IPS DF 6.9 (cell line): ENCODE measurements at places on chromosomes 3 and 15.

GRCh38 chr3:71725271-71725991, at the start of gene EIF4E3:
EIF4E3 (minus strand) TSS chr3:71725402; CDS start chr3:71725367, 35 bp downstream.
- no peak within 1 kb of the TSS for H3K27ac ChIP-seq
- DNase-seq = no peak
- H3K4me1 ChIP-seq = peaks cover 4% of the 10 kb centered on the region; the same call in 1 of the 2 replicates
- H3K4me3 ChIP-seq = peak within 1 kb of the TSS; percentile 88
- H3K27me3 ChIP-seq = peaks cover 6% of the 10 kb centered on the region; the same call in 1 of the 2 replicates

DNA sequence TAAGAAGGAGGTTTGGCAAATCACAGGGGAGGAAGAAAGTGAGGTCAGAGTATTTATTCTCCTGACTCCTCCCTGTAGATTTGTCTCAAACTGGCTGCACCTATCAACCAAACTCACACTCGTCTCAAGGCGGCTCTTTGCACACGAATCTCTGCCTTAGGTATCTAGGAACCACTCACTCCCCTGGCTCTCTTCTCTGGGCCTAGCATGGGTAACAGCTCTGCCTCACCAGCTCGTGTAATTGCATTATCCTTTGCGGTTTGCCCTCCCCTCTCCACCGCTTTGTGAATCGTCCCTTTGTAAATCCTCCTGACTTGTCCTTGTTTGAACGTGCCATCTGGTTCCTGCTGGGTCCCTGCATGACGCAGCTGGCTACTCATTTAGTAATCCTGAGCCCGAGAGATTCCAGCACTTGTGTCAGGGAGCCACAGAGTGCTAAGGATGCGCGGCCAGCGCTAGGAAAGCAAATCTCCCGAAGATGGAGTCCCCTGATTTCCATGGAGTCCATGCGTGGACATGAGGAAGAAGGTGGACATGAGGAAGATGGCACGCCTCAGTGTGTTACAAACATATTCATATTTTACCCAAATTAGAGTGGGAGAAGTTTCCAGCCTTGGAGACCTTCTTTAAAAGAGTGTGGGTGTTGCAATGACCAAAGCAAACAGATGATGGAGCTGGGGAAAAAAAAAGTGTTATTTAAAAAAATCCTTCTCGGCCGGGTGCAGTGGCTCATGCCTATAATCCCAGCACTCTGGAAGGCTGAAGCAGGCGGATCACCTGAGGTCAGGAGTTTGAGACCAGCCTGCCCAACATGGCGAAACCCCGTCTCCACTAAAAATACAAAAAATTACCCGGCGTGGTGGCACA, 26.7 kb downstream of the NRROS start:
- H3K4me1 ChIP-seq = 0 out of 2 replicates have a peak, but pooled peaks cover 1% of the 10 kb centered on the region
- no peak overlapping the region for H3K4me3 ChIP-seq
- no peaks in the 10 kb centered on the region for H3K36me3 ChIP-seq
- no peaks in the 10 kb centered on the region for H3K27me3 ChIP-seq

- no peaks in the 10 kb centered on the region for H3K27me3 ChIP-seq
- peaks cover 2% of the 10 kb centered on the region; the same call in 1 of the 2 replicates for H3K4me1 ChIP-seq
- no peak for DNase-seq
- no peak overlapping the region for H3K4me3 ChIP-seq
Observed at GRCh38 chr3:41041899-41042298, 157.4 kb upstream of the CTNNB1 start.

GRCh38 chr3:183613366-183614285, 21.8 kb upstream of the KLHL24 start:
- no peak overlapping the region for H3K27ac ChIP-seq
- 0 out of 2 replicates have a peak, but pooled peaks cover 1% of the 10 kb centered on the region for H3K4me1 ChIP-seq
- DNase-seq = no peak
- H3K4me3 ChIP-seq = no peak overlapping the region

DNA sequence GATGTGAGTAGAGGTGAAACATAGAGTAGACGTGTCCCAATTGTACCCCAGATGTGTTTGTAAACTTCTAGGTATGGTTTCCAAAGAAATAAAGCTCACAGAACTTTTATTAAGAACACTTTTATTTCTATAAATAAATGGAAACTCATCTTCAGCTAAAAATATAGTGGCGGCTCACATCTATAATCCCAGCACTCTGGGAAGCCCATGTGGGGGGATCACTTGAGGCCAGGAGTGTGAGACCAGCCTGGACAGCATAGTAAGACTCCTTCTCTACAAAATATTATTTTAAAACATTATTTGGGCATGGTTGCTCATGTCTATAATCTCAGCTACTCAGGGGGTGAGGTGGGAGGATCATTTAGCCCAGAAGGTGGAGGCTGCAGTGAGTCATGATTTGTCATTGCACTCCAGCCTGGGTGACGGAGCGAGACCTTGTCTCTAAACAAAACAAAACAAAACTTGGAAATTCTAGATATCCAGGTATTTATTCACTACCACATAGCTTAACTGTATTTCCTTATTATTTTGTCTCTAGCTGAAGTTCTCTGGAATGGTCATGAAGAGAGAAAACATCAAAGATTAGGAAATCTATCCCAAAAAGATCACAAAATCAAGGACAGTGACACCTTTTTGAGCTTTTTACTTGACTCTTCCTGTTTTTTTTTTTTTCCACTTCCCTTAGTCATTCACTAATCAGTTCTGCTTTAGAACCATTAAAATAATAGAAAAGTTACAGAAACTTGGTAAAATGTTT, 258.1 kb downstream of the TIGIT start:
- H3K4me3 ChIP-seq = no peak overlapping the region
- no peaks in the 10 kb centered on the region for H3K27me3 ChIP-seq
- no peak for DNase-seq

- DNase-seq = no peak
- H3K27me3 ChIP-seq = no peaks in the 10 kb centered on the region
- no peaks in the 10 kb centered on the region for H3K4me1 ChIP-seq
- no peak overlapping the region for H3K4me3 ChIP-seq
- H3K36me3 ChIP-seq = peaks cover 17% of the 10 kb centered on the region; the same call in 1 of the 2 replicates
Observed at GRCh38 chr15:89613031-89613430, 37.8 kb downstream of the TICRR start.

DNA sequence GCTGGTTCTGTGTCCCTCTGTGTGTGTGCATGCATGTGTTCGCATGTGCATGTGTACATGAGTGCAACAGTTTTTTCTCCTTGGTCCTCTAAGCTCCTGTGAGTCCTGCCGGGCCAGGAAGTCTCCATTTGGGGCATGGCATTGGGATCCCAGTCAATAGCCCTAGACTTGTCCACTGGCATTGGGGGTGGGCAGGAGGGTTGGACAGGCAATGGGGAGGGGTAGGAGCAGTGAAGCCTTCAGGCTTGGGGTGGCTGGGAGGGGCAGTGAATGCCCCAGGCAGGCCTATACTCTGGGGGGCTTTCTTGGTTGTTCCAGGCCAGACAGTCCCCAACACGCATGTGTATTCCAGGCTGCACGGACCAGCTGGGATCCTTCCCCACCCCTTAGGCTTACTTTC, 15.6 kb upstream of the C15orf39 start:
- no peak for DNase-seq
- H3K4me1 ChIP-seq = peaks cover 5% of the 10 kb centered on the region
- no peak overlapping the region for H3K27ac ChIP-seq

DNA sequence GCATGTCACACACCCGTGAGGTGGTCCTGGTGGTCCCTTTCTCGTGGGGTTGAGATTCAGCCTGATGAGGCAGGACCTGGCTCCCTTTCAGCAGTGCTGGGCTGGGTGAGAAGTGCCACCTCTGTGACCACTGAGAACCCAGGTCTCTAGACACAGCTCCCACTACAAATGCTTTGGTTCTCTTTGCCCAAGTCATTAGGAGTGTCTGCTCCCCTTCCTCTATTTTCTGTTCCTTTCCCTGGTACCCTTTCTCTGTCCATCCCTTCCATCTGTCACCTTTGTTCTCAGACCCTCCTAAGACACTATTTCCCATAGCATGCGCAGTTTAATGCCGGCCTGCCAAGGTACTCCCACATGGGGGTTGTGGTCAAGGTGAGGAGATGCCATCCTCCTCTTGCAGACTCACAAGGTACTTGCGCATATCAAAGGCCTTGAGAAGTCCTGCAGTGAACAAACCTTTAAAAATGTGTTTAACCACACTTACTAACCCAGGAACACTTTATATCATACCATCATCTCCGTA, 297.7 kb downstream of the LRTM1 start:
- peak overlapping the region; percentile 45 for H3K27ac ChIP-seq
- DNase-seq = no peak
- peaks cover 3% of the 10 kb centered on the region for H3K4me1 ChIP-seq
- no peaks in the 10 kb centered on the region for H3K27me3 ChIP-seq
- H3K36me3 ChIP-seq = peaks cover 22% of the 10 kb centered on the region
- H3K4me3 ChIP-seq = no peak overlapping the region

DNA sequence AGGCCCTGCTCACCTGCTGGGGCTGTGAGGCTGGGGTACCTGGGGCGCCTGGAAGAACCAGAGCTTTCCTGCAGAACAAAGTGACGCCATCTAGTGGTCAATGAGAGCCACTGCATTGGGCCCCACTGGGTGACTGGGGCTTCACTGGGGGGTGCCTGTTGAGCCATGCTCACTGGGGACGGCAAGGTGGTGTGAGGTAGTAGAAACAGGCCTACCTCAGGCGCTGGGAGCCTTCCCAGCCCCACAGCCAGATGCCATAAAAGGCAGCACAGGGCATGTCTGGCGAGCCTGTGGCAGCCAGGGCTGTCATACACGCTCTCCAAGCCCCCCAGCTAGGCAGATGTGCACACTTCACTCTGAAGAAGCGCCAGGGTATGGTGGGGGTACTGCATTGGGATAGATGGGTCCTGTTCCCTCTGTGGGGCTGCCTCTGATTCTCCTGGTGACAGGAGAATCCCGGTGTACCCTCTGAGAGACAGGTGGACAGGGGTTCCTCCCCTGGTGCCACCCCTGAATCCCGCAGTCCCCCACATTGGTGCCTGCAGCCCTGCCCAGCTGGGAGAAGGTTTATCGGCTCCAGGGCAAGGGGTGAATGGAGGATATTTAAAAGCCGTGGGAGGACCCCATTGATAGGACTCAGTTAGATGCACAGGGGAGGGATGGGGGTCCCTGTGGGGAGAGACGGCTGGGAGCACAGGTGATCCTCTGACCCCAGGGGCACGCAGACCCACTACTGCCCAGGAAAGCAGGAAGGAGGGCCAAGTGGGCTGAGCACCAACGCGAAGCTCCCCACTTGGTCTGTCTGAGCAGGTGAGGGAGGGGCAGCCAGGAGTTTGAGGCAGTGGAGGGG, 178.8 kb downstream of the NSMCE3 start:
- H3K27me3 ChIP-seq = no peaks in the 10 kb centered on the region
- no peak overlapping the region for H3K27ac ChIP-seq
- no peak for DNase-seq
- no peaks in the 10 kb centered on the region; the same call in 1 of the 2 replicates for H3K4me1 ChIP-seq
- no peaks in the 10 kb centered on the region for H3K36me3 ChIP-seq

GRCh38 chr3:100437721-100438622, 36.6 kb downstream of the LNP1 start:
- H3K4me3 ChIP-seq = no peak overlapping the region
- H3K36me3 ChIP-seq = no peaks in the 10 kb centered on the region
- no peaks in the 10 kb centered on the region for H3K4me1 ChIP-seq
- no peaks in the 10 kb centered on the region for H3K27me3 ChIP-seq

DNA sequence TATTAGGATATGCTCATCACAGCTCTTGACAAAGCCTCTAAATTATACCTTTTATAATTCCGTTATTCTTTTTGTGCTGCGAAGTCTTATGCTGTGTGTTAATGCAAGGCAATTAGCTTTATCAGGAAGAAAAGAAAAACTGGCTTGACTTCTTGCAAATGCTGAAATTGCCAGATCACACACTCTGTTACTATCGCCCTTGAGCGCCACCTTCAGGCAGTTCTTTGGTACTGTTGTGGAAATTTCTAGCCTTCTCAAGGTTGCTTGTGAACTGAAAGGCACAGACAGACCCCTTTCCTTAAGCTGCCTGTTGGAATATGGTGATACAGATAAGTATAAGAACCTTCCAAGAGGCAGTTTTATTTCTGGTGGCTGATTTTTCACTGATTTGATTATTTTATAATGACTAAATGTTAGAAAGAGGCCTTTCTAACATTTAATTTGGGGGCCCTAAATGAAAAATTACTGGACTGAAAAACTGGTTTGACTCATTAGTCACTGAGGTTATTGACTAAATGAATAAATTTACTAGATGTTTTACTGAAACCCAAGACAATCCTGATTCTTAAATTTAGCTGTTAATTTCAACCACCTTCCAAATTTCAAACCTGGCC, 126.2 kb upstream of the RASGRP1 start:
- no peak overlapping the region for H3K27ac ChIP-seq
- no peak overlapping the region for H3K4me3 ChIP-seq
- no peaks in the 10 kb centered on the region for H3K4me1 ChIP-seq
- H3K27me3 ChIP-seq = no peaks in the 10 kb centered on the region
- peak; percentile 68 for DNase-seq
- no peaks in the 10 kb centered on the region for H3K36me3 ChIP-seq

GRCh38 chr15:38085931-38086568, 151.6 kb downstream of the TMCO5A start:
- no peak overlapping the region for H3K27ac ChIP-seq
- DNase-seq = no peak
- H3K36me3 ChIP-seq = no peaks in the 10 kb centered on the region
- H3K4me3 ChIP-seq = no peak overlapping the region
- H3K4me1 ChIP-seq = no peaks in the 10 kb centered on the region

DNA sequence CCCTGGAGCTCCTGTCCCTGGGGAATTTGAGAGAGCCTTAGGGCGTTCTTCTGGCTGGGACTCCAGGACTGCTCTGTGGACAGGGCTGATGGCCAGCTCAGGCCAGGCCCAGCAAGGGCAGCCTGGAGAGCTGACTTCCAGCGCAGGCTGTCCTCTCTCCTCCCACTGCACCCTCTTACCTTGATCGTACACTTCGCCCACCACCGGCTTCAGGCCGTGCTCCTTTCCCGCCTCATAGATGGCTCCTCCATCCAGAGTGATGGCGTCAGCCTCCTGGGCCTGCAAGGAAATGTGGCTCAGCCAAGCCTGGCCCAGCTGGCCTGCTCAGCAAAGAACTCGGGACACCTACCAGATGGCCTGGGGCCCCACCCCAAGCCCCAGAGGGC, 3.1 kb downstream of the MELTF start:
- no peaks in the 10 kb centered on the region; the same call in 1 of the 2 replicates for H3K27me3 ChIP-seq
- 0 out of 2 replicates have a peak, but pooled peaks cover 1% of the 10 kb centered on the region for H3K4me1 ChIP-seq
- no peak for DNase-seq
- H3K27ac ChIP-seq = no peak overlapping the region
- H3K4me3 ChIP-seq = no peak overlapping the region

DNA sequence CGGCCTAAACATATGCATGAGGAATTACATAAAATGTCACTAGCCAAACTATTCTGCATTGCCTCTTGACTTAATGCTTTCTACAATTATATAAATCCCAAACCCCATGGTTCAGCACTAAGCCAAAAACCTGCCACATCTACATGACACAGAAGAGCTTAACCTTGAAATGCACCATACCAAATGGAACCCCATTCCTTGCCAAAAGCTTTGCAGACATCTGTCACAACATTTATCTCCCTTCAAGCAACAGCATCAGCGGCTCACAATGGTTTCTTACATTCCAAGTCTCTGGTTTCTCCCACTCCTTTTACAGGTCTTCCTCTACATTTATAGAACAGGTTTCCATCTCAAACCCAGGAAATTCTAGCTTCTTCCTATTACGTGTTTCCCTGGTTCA, 58.4 kb upstream of the GYG1 start:
- H3K27me3 ChIP-seq = no peaks in the 10 kb centered on the region
- no peaks in the 10 kb centered on the region for H3K4me1 ChIP-seq
- H3K4me3 ChIP-seq = no peak overlapping the region
